ENCODE measurements at places on chromosomes 6 and 20.

DNA sequence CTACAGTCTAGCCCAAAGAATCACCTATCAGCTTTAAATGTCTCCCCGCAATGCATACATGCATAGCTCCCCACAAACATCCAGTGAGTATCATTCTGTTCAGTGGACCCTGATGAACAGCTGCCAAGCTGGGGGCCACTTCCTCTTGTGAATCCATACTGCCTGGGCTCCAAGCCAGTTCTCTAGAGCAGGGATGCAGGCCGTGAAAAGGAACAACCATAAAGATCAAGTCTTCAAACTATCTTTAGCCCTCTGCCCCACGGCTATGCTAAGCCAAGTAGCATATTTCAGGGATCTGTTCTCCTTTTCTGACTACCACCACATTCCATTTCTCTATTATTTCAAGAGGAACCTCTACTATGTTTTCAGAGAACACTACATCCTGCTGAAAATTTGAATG, 191.7 kb upstream of the BTBD3 start:
- no peak for DNase-seq

GRCh38 chr6:40457261-40457660, 129.9 kb downstream of the LRFN2 start:
- no peak for DNase-seq

- no peak for DNase-seq
Measured at GRCh38 chr20:49345524-49345923, 67.7 kb upstream of the ZNFX1 start.

- DNase-seq, result no peak
Measured at GRCh38 chr6:14622085-14622484, 504.5 kb downstream of the CD83 start.

DNA sequence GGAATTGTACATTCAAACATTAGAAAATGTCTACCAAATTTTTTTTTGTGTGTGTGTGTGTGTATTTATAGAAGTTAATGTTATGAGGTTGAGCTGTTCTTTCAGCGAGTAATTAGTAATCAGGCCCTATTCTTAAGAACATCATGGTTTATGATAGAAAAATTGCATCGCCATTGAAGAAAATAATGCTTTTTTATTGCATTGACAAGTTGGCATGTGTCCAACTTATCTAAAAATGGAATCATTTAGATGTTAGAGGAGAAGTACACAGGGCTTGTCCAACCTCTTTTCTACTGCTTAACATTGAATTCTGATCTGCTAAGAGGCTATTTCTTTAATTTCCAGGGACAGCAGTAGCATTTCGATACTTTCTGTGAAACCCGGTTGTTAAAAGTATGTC, 61.6 kb upstream of the ADGRG6 start:
- no peak for DNase-seq

DNA sequence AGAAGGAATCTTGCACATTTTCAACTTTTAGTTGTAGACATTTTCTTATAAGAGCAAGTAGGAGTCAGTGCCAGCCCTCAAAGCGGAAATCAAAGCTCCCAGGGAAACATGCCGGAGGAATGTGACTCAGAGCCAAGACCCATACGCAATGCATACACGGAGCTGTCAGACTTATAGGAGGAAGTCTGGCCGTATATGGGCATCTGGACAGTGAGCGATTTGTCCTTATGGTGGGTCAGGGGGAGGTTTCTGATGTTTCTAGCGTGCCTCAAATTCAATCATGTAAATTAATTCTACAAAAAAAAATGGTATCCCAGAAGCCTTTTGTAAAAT, 3.6 kb upstream of the CCN2 start:
- no peak for DNase-seq

- no peak for DNase-seq
Measured at GRCh38 chr20:2558581-2559278, 22.4 kb downstream of the TMC2 start.

DNA sequence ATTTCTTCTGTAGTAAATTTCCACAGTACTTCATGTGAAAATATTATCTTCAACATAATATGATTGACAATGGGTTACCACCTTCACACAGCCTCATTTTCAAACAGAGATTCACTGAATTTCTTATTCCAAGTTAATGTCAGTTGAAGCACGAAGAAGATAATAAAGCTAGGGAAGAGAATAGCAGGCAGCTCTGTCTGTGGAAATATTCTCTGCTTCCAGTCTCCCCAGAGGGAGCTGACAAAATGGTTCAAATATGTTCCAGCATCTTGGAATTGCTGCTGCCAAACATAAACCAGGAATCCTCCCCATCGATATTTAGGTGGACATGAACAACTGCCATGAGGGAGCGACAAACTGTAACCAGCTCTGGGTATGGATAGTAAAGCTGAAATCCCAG, 224.8 kb downstream of the GJA1 start:
- DNase-seq, result no peak

DNA sequence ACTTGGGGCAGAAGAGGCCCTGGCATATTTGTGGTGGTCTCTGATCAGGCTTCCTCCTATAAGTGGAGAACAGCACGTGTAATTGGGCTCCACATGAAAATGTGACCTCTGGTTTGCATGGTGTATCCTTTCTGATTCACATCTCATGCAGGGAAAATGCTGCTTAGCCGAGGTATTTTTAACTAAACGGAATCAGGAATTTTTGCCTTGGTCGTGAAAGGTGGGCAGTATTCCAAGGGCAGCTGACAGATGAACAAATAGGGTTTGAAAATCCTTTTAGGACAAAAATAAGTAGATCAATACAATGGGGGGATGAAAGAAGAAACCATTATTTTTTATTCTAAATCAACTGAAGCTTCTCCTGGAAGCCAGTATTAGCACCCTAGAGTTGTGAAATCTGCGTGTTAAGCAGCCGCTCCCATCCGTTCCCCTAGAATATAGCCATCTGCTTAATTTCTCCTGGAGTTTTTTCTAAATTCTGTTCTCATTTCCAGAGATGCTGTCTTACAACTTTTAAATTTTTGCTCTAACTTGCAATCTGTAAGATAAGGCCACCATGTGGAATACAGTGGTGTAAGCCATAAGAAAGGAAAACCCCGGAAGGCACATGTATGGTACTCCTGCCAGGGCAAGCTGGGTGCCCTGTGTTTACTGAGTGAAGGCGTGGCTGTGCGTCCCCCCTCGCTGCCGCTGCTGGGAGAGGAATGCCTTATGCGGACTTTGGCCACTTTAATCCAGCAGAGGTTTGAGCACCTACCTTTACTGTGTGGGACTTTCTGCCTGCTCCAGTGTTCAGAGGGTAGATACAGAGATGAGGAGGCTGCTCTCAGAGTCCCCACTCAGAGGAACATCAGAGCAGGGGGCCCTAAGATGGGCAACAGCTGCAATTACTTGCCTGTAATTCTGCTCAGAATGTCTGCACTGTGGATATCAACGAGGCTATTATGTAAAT, 52.4 kb downstream of the SYNJ2 start:
- DNase-seq, result no peak

GRCh38 chr6:157791450-157791849, 31.6 kb upstream of the SNX9 start:
- DNase-seq, result no peak

- no peak for DNase-seq
Measured at GRCh38 chr6:163790266-163790840, 375.8 kb downstream of the QKI start.

DNA sequence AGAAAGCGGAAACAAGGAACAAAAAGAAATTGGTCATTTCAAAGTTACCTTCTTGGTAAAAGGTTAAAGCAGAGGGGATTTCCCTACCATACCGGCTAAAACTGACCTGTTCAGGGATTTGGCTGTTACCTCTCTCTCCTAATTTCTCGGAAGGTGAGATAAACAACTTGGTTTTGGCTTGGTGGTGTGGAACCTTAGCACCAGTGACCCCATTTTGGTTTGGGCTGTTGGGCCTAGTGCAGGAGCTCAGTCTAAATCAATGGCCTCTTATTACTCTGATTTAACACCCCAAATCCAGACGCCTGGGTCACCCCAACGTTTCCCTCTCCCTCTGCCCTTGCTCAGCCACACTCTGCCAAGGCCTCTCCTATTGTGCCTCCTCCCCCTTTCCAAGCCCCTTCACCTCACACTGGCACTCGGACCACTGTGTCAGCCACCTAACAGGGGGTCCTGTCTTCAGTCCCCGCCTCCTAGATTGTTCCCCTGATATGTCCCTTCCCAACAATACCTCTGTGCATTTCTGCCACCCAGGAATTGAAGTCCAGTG, 8.3 kb downstream of the NCR2 start:
- DNase-seq, result no peak

DNA sequence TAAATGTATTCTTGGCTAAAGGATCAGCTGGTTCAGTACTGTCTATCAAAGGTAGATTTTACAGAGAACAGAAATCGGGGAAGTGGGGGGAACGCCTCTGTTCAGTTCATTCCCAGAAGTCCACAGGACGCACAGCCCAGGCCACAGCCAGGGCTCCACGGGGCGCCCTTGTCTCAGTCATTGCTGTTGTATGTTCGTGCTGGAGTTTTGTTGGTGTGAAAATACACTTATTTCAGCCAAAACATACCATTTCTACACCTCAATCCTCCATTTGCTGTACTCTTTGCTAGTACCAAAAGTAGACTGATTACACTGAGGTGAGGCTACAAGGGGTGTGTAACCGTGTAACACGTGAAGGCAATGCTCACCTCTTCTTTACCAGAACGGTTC, 29.9 kb downstream of the TXNDC5 start:
- DNase-seq, result no peak

- no peak for DNase-seq
Measured at GRCh38 chr6:96138406-96138805, 122.6 kb downstream of the FUT9 start.

- no peak for DNase-seq
Measured at GRCh38 chr6:16660157-16660497, 101.1 kb downstream of the ATXN1 start.

- no peak for DNase-seq
Measured at GRCh38 chr20:10949930-10950783, 276.4 kb upstream of the JAG1 start.

DNA sequence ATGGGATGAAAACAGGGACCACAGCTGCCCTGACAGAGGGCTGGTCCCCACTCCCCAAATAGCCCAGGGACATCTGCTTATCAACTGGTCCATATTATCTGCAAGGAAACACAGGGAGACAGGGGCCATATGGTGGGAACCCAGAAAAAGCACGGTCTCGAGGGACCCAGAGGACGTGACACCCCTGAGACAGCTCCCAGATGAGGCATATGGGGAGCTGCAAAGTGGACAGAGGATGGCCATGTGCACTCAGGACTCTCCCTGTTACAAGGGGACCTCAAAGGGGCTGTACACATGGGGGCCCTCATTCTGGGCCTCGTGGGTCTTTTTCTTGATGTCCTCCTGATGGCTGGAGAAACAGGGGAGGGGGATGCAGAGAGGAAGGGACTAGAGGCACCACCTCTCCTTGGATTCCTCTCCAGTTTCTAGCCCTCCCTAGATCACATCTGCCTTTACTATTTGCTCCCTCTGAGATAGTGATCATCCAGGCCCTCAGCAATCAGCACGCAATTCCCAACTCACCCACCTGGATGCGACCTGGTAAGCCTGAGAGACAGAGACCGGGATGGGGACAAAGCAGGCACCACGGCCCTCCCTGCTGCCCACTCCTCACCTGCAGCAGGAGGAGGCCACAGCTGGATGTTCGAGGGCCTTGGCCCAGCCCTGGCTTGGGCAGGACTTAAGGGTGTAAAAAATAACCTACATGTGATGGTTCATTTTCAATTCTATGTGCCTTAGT, 13.1 kb upstream of the HLA-G start:
- DNase-seq, result no peak

- DNase-seq, result peak; percentile 54
Measured at GRCh38 chr6:43454290-43454695, 1.1 kb downstream of the DLK2 start.

GRCh38 chr6:15384901-15385300, 139.0 kb downstream of the JARID2 start:
- DNase-seq, result no peak

DNA sequence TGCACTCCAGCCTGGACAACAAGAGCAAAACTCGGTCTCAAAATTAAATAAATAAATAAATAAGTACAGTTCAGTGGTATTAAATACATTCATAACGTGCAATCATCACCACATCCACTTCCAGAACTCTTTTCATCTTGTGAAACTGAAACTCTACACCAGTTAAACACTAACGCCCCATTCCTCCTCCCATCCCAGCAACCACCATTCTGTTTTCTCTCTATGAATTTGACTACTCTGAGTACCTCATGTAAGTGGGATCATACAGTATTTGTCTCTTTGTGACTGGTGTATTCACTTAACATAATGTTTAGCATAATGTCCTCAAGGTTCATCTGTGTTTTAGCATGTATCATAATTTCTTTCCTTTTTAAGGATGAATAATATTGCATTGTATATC, 29.1 kb upstream of the SCML4 start:
- no peak for DNase-seq

- no peak for DNase-seq
Measured at GRCh38 chr6:118318648-118319047, 229.4 kb upstream of the PLN start.

DNA sequence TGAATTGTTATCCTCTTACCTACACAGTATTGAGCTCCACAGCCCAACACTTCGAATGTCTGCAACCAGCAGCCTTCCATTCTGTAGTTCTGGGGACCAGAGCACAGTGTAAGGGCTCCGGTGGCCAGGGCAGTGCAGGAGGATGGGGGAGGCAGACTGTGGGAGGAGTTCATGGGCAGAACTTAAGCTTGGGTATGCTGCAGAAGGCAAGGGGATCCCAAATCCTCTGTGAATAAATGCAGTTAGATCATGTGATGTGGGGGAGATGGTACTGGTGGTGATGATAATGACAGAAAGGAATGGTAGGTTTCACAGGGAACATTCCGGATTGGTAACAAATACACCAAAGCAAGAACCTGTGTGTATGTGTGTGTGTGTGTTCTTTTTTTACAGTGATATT, 26.5 kb upstream of the CNKSR3 start:
- DNase-seq, result no peak

DNA sequence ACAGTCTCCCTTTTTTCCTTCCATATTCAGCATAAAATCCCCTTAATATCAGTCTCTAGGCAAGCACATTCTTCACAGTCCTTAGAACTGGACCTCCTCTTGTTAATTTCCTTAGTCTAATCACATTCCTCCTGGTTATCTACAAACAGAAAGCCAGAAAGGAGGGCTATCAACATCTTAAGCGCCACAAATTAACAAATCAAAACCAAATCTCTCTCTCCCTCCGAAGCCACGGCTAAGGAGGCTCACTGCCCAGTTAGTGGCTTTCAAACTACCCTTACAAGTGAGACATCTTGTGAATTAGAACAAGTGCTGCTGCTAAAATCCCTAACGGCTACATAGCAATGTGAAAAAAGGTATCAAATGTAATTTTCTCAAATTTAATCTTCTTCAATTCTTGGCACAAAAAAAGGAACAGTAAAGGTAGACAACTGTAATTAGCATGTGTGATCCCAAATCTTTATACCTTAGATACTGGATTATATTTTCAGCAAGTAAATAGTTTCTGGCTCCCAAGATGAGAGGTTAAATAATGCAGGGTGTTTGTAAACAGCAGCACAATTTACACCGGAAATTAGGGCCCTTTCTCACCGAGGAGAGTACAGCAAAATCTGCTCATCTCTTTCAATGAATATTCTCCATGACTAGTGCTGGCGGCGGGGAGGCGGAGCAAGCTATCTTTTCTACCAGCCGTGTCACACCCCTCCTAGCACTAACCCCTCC, 1.4 kb upstream of the TRIM39 start:
- peak; percentile 77 for DNase-seq

GRCh38 chr20:39602649-39603048, 640.5 kb downstream of the DHX35 start:
- no peak for DNase-seq

- no peak for DNase-seq
Measured at GRCh38 chr20:25015986-25016385, 23.4 kb upstream of the APMAP start.
